ENCODE measurements at places on chromosomes 7 and 10.

DNA sequence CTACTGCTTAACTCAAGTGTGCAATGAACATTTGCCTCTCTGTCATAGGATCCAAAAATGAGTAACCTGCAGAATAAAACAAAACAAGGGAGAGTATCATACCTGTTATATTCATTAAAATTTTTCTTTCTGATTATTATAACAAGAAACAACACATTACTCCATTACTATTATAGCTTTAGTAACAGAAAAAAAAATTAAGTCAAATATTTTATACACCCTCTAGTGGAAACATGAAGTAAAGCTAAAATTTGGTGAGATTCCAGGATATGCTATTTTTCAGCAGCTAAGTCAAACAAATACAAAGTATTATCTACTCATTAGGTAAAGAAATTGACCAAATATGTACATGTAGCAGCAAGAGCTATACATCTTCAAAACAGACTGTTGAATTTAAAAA, 56.3 kb downstream of the PDZD8 start:
- DNase-seq, result no peak

DNA sequence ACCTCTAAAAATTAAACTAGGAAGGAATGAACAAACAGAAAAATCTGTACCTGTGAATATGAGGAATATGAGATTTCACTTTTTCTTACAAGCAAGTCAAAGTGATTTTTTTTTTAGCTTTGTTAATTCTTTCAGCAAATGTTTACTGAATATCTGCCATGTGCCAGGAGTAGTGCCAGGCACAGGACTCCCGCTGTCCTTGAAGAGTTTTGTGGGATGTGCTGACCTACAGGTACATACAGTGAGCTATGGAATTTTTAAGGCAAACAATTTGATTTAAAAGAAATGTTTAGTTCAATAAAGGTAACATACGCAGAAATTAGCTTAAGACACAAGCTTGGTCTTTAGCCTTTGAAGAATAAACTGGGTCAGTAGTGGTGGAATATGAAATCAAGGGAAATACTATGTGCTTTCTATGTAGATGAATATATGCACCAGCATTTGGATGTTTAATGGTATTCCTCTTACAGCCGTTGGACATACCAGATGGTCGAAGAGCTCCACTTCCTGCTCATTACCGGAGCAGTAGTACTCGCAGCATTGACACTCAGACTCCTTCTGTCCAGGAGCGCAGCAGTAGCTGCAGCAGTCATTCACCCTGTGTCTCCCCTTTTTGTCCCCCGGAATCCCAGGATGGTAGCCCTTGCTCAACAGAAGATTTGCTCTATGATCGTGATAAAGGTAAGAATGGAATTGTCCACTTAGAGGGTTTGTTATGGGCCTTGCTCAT, 102.0 kb downstream of the GLCCI1 start:
- no peak for DNase-seq

DNA sequence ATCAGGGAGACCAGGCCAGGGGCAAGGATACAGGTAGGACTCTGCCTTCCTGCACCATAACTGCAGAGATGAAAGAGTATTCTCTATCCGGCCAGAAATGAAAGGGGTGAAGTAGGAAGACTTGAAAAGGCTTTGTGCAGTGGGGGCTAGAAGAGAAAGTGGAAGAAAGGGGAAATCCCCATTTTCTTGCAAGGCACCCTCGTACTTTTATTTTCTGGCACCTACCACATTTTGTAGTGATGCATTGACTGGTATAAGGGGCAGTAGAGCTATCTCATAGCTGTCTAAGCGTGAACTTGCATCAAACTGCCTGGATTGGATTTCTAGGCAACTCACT, 752 bp upstream of the CAMK2G start:
- no peak for DNase-seq

DNA sequence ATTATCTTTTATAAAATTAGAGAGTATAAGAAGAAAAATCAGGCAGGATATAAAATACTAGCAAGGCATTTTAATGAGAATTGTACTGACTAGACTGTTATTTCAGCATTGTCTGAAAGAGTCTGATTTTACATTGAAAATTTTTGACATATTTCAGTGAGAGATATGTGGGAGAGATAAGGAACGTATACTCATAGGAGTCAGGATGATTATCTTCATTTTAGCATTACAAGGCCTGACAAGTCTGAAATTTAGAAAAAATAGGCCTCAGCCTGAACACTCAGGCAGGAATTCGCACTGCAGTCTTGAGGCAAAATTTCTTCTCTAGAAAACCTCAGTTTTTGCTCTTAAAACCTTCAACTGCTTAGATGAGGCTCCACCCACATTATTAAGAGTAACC, 386.0 kb downstream of the HGF start:
- DNase-seq, result no peak

- DNase-seq, result no peak
Observed at GRCh38 chr10:47413531-47414226, 29.6 kb upstream of the ZNF488 start.

DNA sequence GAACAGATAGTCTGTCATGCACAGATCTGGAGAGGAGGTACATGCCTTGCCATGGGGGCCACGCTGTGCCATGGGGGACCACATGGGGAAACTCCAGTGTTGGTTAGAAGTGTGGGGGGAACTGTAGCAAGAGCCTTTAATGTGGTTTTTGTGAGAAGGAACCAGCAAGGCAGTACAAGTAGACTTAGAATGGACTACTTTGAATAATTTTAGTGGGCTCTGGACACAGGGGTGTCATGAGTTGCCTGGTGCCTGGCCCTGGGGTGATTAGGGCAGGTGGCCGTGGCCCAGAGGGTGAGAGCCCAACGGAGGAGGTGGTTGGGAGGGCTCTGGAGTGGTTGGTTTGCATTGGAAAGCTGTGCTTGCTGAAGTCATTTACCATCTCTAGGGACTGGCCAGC, 77.2 kb downstream of the CXCL12 start:
- DNase-seq, result no peak
